ENCODE measurements at places on chromosomes 5 and 9.

- no peak for DNase-seq
These were observed 115.4 kb downstream of the SLC25A46 start for GRCh38 chr5:110854200-110854599.

- no peak for DNase-seq
These were observed 24.4 kb upstream of the SMIM15 start for GRCh38 chr5:61186634-61187033.

DNA sequence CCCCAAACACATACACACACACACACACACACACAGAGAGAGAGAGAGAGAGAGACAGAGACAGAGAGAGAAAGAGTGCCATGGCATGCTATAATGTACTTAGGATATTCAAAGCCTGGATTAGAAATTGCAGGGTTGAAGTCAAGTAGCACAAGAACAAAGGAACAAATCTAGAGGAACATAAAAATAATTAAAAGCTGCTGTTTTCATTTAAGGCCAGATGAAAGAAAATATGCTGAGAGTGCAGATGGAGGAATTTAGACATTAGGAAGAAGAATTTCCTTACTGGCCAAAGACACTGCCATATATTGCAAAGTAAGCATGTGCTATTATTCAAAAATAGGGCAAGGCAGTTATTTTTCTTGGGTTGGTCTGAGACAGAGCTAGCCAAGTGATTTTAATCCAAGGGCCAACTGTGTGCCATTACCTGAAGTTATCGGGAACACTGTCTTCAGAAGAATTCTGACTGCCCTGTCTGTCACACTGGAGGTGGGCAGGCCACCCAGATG, 31.7 kb downstream of the HSD17B3 start:
- DNase-seq = no peak

GRCh38 chr5:156274453-156274852, 52.5 kb upstream of the SGCD start:
- no peak for DNase-seq

- no peak for DNase-seq
These were observed 40.8 kb upstream of the FBXL7 start for GRCh38 chr5:15459200-15459599.

- DNase-seq = no peak
These were observed 861 bp downstream of the NTRK2 start for GRCh38 chr9:84670138-84671041.

DNA sequence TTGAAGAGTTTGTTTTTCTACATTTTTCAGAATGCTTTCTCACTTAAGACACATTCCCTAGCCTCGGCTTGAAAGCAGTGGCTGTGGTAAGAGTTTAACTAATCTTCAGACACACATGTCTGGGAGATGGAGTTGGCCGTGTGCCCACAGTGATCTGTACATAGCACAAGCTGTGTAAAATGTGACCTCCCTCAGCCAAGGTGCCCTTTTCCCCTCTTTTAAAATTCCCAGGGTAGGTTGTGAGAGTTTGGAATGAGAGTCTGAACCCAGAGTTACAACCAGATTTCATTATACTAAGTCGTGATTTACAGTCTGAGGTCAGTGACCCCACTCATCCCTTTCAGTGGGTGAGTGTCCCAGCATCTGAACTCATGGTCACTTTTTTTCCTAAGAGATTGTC, 230.4 kb downstream of the DOCK8 start:
- no peak for DNase-seq

- DNase-seq = no peak
These were observed 94.7 kb downstream of the FGF10 start for GRCh38 chr5:44294516-44294915.

Data from activated CD8-positive, alpha-beta T cell treated with anti-CD3 and anti-CD28 coated beads, Interleukin-2, amount 10 ng/mL, durations not matched to agents 7 days and 5 days (primary cell).